Activated CD4-positive, alpha-beta T cell treated with anti-CD3 and anti-CD28 coated beads, Interleukin-2, amount 50 U/mL, for 16 hours (primary cell): ENCODE measurements at places on chromosomes 3 and 15.

GRCh38 chr3:43953380-43953779 is 262.6 kb downstream of the ABHD5 start:
- DNase-seq: no peak

GRCh38 chr3:111506435-111506834 is 35.6 kb upstream of the CD96 start:
- DNase-seq: no peak

DNA sequence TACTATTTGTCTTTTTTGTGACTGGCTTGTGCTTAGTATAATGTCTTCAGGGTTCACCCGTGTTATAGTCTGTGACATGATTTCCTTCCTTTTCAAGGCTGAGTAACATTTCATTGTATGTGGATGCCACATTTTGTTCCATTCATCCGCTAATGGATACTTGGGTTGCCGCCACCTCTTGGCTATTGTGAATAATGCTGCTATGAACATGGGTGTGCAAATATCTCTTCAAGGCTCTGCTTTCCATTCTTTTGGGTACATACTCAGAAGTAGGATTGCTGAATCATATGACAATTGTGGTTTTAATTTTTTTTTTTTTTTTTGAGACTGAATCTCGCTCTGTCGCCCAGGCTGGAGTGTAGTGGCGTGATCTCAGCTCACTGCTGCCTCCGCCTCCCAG is 15.4 kb downstream of the CRTC3 start:
- no peak for DNase-seq

DNA sequence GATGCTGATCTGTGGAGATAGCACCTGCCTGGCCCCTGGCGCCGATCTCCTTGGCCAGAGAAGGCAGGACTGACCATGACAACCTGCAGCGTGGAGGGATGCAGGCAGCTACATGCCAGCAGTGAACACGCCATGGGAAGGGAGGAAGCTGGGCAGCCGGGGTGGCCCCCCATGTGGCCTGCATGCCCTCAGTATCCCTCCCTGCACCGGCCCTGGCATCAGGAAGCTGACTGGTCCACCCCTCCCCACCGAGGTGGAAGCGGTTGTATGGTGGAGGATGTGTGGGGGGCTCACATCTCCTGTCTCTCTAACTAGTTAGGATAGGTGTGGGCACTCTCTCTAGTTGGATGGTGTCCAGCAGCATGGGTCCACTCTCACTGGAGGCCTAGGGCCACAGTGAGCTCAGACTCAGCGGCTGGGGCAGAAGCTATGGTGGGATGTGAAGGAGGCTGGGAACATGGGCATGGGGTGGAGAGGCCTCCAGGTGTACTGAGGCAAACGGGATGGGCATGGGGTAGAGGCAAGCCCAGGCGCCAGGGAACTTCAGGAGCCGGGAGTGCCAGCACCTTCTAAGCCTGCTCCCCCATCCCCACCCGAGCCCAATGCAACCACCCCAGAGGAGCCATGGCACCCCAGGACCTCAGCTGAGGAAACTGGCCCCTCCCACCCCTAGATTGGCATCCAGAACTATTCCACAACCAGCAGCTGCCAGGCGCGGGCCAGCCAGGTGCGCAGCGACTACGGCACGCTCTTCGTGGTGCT is 1.8 kb upstream of the ABTB1 start:
- DNase-seq: no peak

DNA sequence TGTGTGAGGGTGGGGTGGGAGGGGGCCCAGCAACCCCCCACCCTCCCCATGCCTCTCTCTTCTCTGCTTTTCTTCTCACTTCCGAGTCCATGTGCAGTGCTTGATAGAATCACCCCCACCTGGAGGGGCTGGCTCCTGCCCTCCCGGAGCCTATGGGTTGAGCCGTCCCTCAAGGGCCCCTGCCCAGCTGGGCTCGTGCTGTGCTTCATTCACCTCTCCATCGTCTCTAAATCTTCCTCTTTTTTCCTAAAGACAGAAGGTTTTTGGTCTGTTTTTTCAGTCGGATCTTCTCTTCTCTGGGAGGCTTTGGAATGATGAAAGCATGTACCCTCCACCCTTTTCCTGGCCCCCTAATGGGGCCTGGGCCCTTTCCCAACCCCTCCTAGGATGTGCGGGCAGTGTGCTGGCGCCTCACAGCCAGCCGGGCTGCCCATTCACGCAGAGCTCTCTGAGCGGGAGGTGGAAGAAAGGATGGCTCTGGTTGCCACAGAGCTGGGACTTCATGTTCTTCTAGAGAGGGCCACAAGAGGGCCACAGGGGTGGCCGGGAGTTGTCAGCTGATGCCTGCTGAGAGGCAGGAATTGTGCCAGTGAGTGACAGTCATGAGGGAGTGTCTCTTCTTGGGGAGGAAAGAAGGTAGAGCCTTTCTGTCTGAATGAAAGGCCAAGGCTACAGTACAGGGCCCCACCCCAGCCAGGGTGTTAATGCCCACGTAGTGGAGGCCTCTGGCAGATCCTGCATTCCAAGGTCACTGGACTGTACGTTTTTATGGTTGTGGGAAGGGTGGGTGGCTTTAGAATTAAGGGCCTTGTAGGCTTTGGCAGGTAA is 8.1 kb downstream of the FAM131A start:
- DNase-seq: no peak

- no peak for DNase-seq
These were observed 780 bp downstream of the TIPARP start for GRCh38 chr3:156674911-156675829.

- DNase-seq: no peak
These were observed 255.3 kb upstream of the IL12A start for GRCh38 chr3:159733194-159733860.

GRCh38 chr3:102668247-102668646 is 233.4 kb downstream of the ZPLD1 start:
- DNase-seq: no peak

DNA sequence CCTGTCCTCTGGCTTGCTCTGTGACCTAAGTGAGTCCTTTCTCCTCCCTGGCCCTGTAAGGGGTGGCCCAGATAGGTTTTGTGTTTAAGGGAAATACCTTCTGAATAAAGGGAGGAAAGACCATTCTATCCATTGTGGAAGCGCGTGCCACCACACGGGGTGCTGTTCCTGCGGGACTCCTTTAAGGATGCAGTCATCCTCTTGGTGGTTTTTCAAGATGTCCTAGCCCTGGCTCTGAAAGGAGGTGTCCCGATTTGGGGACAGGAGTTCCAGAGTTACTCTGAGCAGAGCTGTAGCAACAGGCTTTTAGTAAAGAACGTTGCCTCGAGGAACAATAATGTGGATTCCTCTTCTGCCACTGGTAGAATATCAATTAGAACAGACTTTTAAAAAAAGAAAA is 9.6 kb downstream of the SLC6A6 start:
- no peak for DNase-seq

GRCh38 chr15:55954862-55955605 is 38.4 kb downstream of the NEDD4 start:
- DNase-seq: no peak
